T-helper 2 cell (primary cell): ENCODE measurements at places on chromosomes 6 and 20.

DNA sequence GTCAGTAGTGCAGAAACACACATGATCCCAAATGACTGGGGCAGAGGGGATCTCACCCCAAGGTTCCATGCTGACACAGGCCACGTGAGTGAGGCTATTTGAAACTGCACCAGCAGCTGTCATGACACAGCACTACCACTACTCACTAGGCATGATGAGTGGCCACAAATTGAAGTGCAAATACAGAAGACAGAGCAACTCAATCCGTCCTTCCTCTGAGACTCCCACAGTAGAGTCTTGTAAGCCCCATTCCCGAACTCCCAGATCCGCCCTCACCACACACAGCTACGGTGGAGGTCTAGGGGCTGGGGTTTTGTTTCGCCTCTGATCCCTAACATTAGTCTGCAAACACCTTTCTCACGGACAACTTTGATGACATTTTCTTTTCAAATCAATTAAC lies 113.3 kb upstream of the NUP153 start:
- DNase-seq, result no peak

- DNase-seq, result no peak
Measured at GRCh38 chr20:40503119-40503518, 185.9 kb downstream of the MAFB start.

DNA sequence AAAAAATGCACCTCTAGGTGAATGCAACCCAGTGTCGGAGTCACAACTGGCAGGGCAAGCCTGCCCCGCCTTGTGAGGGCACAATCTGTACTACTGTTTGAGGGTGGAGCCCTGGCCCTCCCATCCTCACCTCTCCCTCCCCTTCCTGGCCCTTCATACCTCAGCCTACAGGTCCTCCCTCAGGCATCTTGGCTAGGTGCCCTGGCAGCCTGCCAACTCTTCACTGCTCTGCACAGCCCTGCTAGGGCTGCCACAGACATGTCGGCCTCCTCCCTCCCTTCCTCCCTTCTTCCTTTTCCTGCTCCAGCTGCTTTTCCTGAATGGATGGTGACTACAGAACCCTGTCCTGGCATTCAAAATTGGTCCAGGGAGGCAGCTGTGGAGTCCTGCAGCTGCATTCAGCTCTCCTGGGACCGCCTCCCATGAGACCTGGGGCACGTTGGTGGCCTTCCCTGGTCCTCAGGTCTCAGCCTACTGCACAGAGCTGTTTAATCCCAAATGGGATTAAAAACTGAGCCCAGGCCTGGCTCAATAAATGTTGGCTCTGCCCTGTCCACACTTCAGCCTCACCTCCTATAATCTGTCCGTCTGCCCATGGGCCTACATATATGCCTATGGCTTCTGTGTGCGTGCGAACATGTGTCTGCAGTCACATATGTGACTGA lies 52.7 kb downstream of the CDH22 start:
- DNase-seq, result no peak

DNA sequence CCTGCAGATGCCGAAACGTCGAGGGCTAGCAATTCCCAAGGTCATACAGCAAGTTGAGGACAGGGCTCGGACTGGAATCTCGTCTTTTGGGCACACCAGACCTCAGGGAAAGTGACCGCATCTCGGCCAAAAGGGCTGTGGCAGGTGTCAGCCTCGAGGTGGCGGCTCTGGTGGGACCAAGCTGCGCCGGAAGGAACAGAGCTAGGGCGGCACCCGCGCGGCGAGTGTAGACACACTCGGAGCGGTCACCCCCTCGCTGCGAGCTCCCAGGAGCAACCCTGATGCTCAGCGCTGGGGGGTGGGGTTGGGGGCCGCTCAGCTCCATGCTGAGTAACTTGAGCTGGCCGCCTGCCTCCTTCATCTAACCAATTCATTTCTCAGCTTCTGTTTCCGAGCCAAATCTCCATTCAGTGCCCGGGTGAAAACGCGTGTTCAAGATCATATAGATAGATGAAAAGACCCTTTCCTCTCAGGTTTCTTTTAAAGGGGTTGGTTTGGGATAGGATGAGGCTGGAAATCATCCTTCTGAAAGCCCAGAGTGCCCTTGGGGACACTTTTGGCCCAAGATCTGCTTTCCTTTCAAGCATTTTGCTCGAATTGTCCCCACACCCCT lies 2.2 kb upstream of the TUBB2B start:
- no peak for DNase-seq
